ENCODE measurements at places on chromosomes 12 and 14.
A peak's percentile ranks its signal among the peaks of the same experiment; 100 is the strongest.

GRCh38 chr12:121189131-121189530 is 20.8 kb upstream of the P2RX4 start:
- no peak for DNase-seq

- no peak for DNase-seq
These were observed 324.5 kb downstream of the PCNX1 start for GRCh38 chr14:71231521-71232393.

GRCh38 chr14:23294734-23295561 is 7.7 kb downstream of the PPP1R3E start:
- peak; percentile 30 for DNase-seq

DNA sequence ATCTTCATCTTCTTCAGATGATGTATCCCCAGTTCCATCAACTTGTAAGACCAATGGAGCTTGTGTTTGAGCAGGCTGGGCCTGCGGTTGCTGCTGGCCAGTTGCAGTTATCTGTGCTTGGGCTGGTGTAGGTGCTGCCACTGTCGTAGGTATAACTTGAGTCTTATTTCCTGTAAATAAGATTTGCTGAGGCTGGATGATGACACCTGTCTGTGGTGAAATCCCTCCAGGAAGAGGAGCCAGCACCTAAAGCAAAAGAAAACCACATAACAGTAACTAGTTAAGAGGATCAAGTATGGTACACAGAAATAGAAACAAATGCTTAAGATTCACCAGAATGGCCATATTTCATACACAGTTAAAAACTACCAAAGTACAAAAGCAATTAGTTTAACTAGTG is 28.2 kb downstream of the GTF2A1 start:
- DNase-seq = no peak

- no peak for DNase-seq
These were observed 26.5 kb downstream of the WDHD1 start for GRCh38 chr14:55000381-55000780.

GRCh38 chr12:26130728-26131127 is 5.9 kb upstream of the BHLHE41 start:
- no peak for DNase-seq

GRCh38 chr14:55094292-55095157 is 34.5 kb upstream of the LGALS3 start:
- no peak for DNase-seq

- DNase-seq = no peak
These were observed 131.8 kb downstream of the NEDD1 start for GRCh38 chr12:97038834-97039233.

DNA sequence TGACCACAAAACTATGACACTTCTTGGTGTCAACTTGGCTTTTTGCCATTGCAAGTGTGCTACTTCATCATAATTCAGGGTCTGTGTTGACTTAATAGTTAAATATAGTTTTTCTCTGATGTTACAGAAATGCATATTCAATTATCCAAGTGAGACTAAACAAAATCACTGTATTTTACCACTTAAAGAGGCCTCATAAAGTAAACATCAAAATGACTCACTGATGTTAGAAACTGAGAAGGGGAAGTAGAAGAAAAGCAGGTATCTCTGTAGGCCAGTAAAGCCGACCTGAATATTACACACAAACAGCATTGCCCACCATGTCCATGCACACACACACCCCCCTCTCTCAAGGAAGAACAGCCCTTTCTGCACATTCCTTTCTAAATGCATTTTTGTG is 55.4 kb downstream of the RPAP3 start:
- DNase-seq = no peak

GRCh38 chr12:62834406-62834805 is 100.5 kb downstream of the PPM1H start:
- no peak for DNase-seq

DNA sequence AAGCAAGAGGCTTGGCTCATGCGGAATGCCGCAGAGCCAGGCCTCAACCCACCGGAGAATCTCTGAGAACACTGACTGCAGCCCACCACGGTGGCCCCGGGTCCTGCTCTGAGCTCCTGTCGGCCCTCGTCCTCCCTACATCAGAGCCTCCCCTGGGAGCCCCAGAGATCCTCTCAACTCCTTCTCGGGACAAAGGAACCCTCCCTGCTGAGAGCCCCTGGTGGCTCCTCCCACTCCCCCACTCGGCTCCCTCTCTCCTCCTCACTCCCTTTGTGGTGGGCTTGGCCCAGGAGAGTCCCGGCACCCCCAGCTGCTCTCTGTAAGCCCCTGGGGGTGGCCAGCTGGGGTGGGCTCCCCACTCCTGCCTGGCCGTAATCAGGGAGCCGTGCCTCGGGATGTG is 11.1 kb upstream of the INF2 start:
- DNase-seq = no peak

- DNase-seq = no peak
These were observed 6.8 kb upstream of the TRAF3 start for GRCh38 chr14:102770147-102771123.

GRCh38 chr14:45133683-45134050 is 614 bp downstream of the FKBP3 start:
- no peak for DNase-seq

- DNase-seq = no peak
These were observed 248.3 kb downstream of the FBXL14 start for GRCh38 chr12:1346126-1346525.

DNA sequence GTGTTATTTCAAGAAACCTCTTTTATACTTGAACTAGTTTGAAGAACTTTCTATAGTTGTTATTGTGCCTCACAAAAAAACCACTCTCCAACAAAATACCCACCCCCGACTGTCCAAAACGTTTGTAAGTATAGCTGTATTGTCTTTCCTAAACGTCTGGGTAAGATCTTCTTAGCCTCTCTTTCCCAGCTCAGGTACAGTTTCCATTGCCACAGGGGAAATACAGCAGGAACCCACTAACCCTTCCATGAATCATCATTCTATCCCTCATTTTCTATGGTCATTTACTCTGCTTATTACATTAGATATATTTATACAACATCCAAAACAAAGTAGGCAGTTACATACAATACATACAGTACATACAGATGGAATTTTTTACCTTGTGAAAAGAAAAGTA is 70.8 kb downstream of the ZFC3H1 start:
- DNase-seq = no peak

DNA sequence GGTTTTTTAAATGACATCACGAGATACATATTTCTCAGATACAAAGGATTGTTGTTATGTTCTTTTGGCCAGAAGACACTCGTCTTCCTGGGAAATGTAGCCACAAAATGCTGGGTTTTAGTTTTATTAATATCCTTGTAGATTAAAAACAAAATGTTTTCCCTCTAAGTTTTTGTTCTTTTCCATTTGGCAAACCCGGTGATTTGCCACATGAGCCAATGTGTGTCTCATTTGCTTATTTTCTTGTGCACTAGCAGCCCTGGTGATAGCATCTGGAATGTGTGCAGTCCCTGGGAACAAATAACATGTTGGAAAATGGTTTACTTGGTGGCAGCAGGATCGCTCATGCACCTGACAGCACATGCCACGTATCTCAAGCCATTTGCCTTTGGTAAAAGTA is 61.0 kb downstream of the HMGA2 start:
- DNase-seq = no peak

DNA sequence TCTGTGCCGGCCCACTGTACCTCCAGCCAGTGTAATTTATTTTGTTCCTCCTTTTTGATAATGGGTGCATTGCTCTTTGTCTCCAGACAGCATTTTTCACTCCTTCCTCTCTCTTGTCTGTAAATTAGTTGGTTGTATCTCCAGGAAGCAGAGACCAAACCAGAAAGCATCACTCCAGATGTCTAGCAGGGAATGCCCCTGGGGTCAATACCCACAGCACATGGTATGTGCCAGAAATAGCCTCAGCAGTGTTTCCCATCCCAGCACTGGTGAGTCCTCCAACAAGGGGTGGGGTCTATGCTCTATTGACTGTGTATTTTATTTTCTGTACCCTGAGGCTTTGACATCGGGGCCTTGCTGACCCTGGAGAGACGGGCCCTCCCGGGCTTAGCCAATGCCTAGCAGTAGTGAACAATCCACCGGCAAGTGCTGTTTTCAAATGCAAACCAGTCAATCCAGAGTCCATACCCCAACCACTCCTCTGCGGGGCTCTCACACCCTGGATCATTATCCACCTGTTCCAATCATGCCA is 50.2 kb upstream of the FZD10 start:
- no peak for DNase-seq

- no peak for DNase-seq
These were observed 9.1 kb downstream of the KRT83 start for GRCh38 chr12:52312086-52312485.

GRCh38 chr14:84544486-84545131 is 985.3 kb upstream of the FLRT2 start:
- no peak for DNase-seq

DNA sequence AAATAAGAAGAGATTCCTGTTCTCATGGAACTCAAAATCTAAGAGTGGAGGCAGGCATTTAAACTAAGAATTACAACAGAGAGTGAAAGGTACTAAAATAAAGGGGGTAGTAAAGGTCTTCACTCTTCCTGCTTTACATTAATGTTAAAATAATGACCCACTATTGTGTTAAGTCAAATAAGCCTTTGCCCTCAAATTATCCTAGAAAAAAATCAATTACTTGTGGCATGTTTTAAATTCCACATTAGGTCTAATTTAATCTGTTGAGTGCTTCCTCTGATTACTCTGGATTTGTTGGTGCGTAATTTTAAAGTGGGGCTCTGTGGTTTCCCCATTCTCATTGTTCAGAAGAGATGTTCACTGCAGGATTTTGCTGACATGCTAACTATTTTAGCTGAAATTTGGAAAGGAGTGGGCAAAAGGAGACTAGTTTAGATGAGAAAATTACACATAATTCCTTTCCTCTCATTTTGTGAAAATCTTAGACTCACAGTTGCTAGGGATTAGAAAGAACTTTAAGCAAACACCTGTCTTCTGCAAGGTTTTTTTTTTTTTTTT is 35.5 kb downstream of the BTG1 start:
- no peak for DNase-seq

DNA sequence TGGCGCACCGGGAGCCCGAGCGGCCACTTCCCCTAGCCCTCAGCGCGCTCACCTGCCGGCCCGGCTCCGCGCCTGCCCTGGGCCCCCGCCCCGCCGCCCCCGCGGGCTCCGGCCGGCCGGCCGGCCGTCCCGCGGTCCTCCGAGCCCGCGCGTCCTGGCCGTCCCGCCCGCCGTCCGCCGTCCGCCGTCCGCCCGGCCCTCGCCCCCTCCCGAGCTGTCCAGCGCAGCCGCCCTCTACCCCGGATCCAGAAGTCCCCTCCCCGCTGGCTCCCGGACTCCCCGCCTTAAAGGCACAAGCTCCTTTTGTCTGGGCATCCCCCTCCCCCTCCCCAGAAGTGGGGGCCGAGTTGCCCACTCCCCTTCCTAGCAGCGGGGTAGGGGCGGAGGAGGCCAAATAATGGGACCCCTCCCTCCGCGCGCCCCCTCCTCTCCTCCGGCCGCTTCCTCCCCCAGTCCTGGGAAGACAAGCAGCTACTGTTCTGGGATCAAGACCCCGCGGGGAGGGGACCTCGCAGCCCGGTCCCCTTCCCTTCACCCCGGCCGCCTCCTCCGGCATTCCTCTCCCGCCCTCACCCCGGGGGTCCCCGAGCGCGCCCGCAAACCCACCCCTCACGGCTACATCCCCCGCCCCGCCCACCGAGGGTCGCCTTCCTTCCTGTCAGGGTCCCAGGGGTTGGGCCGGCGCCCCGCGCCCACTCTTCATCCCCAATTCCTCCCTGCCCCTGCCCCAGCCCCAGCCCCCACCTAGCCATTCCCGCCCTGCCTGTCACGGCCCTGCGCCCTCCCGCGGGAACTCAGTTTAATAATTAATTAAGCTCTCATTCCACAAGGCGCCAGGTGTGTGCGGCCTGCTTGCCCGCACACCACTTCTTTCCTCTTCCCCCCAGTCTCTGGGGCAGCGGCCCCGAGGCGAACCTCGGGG is at the start of gene ADCY6:
Gene ADCY6 (minus strand): TSS at position 236 of the 922 bp plus-strand sequence. CDS start 5,655 bp downstream, outside the sequence.
- peak; percentile 86 for DNase-seq

DNA sequence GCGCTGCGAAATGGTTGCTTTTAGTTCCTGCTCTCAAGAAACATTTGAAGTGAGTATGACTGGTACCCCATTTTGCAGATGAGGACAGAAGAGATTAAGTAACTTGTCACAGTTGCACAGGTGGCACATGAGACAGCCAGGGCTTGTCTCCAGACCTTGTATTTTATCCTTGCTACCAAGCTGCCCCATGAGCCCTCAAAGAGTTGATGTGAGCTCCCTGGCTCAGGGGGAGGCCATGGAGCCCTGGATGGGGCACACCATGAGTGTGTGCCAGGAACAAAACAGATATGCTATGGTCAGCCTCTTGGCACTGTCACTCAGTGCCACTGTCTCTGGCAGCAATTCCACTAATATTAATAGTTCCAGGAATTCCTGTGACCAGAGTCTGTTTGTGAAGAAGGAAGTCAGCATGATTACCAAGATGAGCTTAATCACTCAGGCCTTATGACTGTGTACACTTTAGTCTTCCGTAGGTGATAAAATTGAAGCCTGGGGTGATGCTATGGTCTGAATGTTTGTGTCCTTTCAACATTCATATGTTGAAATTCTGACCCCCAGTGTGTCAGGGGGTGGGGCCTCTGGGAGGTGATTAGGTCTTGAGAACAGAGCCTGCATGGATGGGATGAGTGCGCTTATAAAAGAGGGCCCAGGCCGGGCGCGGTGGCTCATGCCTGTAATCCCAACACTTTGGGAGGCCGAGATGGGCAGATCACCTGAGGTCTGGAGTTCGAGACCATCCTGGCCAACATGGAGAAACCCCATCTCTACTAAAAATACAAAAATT is 806.8 kb downstream of the AACS start:
- DNase-seq = no peak

DNA sequence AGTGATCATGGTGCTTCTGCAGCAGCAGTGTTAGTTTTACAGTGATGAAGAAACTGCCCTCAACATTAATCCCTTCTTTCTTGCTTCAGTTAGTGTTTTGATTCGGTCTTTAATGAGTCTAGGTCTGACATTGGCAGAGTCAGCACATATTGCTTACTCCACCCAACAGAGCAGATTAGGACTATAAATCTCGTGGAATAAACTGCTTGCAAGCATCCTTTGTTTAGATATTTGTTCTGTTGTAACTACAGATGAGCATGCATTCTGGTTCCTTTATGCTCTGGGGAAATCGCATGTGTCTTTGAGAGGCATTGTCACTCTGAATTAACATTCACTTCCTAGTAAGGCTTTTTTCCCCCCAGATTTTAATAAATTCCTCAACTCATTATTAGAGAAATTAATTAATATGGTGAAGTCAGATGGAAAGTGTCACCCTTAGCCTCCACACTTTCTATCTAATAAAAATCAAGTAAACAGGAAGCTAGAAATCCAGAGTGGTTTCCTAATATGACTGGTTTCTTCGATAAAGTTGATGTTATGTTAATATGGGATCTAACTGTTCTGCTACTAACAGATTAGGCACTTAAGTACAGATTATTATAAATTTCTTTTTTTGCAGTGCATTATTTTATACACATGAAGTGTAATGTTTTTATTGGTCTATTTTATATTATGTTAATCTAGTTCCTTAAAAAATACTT is 86.2 kb upstream of the SSTR1 start:
- DNase-seq = no peak

- DNase-seq = peak; percentile 94
These were observed at the start of gene CFAP251 for GRCh38 chr12:121917950-121918678. TSS of gene CFAP251 (plus strand) at chr12:121918592. CDS start at chr12:121921306, 2,714 bp downstream.

DNA sequence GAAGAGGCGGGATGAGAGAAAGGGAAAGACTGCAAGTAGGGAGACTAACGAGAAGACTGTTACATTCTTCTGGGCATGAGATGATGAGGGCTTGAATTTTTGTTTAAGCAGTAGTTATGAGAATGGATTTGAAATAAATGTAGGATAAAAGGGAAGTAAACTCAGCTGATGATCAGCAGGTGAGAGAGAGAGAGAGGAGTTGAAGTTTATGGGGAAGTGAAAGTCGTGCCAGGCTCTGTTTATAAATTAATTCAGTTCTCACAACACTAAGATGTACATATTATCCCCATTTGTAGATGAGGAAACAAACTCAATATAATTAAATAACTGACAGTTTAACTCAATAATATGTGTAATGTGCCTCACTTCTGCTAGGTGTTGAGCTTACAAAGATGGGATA is 170.0 kb upstream of the RMST start:
- DNase-seq = no peak

All from renal pelvis (tissue), 12 donors.